ENCODE measurements at places on chromosomes 7 and 10.
A peak's percentile ranks its signal among the peaks of the same experiment; 100 is the strongest.

DNA sequence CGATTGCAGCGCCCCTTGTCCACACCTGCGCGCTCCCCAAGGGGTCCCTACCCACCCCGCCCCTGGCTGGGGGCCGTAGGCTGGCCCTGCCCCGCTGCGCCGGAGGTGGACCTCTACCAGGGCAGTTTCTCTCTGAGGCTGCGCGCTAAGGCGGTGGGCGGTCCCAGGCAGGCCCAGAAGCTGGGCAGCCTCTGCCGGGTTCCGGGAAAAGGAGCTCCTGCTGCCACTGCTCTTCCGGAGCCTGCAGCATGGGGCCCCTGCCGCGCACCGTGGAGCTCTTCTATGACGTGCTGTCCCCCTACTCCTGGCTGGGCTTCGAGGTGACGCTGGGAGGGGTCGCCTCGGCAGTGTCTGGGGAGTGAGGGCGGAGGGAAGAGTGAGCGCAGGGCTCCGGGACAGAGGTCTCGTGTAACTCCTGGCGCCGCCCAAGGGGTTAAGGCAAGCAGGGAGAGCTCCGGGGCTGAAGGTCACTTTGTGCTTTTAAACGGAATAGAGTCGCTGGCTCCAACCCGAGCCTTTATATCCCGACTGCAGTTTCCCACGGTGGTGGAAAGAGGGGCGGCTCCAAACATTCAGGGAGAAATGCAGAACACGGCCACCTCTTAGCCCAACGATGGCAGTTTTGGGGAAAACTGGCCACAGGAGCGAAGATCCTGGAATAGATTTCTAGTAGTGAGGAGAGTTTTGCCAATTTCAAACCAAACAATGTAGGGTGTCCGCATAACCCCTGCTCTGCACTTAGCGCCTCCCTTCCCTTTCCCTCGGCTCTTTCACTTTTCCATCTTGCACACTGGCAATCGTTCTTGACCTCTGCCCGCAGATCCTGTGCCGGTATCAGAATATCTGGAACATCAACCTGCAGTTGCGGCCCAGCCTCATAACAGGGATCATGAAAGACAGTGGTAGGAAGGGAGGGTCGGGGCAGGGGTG, at the start of gene GSTK1:
Gene GSTK1 (plus strand): TSS at position 176 of the 930 bp plus-strand sequence. CDS start 73 bp downstream, at position 249.
- DNase-seq: peak; percentile 78

GRCh38 chr10:17335065-17335464, 107.0 kb downstream of the VIM start:
- no peak for DNase-seq

DNA sequence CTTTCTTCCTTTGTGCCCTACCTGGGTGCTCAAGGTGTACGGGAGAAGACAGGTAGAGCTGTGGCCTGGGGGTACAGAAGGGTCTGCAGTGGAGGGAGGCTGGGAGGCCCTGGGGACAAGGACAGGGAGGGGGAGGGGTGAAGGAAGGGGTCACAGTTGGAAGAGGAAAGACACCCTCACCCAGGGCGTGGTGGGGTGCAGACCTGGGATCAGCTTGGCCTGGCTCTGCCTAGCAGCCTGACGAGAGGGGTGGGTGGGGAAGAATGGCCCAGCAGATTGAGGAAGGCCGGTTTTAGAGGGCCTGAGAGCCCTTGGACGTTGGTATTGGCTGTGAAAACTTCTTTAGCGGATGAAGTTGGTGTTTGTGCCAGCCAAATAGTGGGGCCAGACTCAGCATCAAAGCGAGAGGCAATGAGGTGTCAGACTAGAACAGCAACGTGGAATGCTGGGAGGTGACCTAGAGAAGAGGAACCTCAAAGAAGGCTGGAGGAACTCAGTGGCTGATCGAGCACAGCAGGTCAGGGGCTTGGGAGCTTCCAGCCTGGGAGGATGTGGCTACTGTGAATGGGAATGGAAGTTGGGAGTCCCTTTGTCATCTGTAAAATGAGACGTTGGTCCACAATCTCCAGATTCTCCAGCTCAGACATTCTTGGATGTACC, 18.1 kb upstream of the TRIM8 start:
- DNase-seq: no peak

DNA sequence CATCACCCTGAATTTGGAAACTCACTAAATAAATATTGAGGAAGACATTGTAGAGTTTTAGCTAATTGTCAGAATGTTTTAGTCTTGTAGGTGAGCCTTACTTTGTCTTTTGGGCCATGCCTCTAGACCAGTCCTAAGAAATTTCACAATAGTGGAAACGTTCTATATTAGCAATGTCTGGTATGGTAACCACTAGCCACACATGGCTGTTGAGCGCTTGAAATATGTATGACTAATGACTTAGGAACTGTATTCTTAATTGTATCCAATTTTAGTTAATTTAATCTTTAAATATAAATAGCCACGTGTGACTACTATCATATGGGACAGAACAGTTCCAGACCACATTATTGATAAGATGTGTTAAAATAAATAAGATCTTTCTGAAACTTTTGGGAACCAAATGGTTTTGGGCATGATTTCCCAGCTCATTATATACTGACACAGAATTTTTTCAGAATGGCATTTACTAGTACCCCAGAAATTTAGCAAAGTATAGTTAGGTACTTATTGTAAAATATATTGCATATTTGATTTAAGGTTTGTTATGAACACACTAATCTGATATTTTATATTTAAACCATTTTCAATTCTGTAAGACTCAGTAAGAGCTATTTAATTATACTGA, 95.0 kb downstream of the VPS50 start:
- DNase-seq: no peak

- DNase-seq: peak; percentile 70
Observed at GRCh38 chr7:105388356-105389087, at the start of gene SRPK2. TSS of gene SRPK2 (minus strand) at chr7:105388921.

DNA sequence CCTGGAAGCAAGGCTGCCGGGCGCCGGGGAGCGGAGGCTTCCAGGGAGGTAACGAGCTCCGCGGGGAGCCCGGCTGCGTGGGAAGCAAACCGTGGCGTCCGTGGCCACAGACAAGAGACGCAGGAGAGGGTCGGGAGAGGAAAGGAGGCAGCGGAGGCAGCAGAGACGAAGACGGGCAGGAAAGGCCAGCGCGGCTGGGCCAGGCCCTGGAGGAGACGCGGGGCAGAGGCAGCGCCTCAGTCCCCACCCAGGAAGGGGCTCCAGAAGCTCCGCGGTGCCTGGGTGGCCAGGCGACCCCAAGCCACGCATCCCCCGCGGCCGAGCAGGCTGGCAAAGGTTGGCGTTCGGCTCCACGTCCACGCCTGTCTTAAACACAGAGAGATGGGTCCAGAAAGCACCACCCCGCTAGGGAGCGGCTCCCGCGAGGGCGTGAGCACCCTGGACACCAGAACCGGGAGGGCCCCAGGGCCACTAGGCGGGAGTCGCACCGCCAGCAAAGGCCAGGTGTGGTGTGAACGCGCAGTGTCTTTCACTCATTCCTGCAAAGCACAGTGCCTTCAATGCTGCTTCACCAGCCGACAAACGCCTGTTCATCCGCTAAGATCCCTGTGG, 97.3 kb downstream of the PTPRN2 start:
- no peak for DNase-seq

DNA sequence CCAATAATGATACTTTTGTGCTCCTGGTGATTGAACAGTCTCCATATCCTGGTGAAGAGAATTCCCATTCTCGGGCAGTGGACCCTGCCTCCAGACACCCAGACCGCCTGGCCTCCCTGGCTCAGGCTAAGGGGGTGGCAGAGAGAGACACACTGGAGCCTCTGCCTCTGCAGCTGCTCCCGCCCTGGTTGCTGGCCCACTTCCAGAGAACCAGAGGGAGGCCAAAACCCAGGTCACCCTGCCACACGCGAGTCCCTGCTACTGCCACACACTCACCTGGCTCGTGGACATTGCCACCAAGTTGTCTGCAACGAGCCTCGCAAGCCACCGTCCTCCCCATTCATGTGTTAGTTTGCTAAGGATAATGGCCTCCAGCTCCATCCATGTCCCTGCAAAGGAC, 221.8 kb downstream of the HPSE2 start:
- no peak for DNase-seq

- DNase-seq: no peak
Observed at GRCh38 chr7:89623018-89623672, 531.1 kb upstream of the STEAP1 start.

- DNase-seq: no peak
Observed at GRCh38 chr10:7659560-7659959, 7.2 kb downstream of the ITIH5 start.

GRCh38 chr10:105800641-105801040, 1159.6 kb downstream of the SORCS3 start:
- no peak for DNase-seq

DNA sequence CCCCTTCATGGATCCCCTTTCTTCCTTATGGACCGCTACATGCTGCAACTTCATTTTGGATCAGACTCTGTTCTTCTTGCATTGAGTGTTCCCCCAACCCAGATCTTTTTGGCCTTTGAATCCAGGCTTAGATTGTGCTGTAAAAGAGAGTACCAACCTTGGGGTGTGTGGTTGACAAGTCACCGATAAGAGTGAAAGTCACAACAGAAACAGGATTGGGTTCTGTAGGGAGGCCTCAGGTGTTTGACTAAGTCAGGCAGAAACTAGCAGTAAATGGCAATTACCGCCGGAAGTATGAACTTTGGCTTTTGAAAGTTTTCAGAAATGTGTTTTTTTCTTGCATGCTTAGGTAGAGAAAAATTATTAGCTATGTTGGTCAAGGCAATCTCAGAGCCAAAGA, 89.3 kb downstream of the TMEM106B start:
- DNase-seq: no peak

GRCh38 chr7:106569500-106569929, 91.4 kb downstream of the CCDC71L start:
- no peak for DNase-seq

DNA sequence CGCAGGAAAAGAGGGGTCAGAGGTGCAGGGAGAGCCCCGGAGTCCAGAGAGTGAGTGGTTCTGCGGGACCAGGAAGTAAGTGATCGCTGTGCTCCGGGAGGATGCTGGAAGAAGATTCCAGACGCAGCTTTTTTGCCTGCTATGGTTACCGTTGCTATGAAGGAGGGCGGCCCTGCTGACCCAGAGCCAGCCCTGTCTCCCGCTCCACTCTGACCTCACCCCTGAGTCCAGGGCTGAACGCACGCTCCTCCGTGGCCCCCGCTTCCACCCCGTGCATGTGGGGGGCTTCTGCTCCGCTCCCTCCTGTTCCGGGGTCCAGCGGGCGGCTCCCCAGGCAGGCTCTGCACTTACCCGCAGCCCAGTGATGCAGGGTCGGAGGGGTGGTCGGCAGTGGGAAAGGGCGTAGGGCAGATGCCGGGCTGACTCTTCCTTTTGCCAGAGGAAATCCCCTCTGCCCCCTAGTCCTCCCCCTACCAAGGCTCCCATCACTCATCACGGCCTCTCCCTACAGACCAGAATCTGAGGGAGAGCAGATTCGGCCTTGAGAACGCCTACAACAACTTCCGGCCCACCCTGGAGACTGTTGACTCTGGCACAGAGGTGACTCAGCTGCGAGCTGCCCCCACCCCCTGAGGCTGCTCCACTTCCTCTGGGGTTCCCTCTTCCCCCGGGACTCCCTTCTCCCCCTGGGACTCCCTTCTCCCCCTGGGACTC, 2.7 kb upstream of the MUC17 start:
- peak; percentile 57 for DNase-seq

DNA sequence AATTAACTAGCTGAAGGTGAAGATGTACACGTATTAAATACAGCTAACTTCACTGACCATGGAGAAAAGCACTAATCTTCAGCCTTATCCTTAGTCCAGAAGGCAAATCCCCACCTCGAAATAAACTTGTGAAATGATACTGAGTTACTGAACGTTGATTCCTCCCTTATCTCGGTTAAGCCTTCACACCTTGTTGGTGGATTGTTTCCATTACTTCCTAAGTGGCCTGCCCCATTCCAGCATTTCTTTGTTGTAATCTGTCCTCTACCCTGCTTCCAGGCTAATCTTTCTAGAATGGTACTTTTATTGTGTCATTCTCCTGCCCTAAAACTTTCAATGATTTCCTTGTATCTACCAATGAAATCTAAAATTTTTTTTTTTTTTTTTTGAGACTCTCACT, 68.6 kb downstream of the BUB3 start:
- no peak for DNase-seq

GRCh38 chr10:12194752-12195271, 879 bp downstream of the NUDT5 start:
- DNase-seq: no peak

DNA sequence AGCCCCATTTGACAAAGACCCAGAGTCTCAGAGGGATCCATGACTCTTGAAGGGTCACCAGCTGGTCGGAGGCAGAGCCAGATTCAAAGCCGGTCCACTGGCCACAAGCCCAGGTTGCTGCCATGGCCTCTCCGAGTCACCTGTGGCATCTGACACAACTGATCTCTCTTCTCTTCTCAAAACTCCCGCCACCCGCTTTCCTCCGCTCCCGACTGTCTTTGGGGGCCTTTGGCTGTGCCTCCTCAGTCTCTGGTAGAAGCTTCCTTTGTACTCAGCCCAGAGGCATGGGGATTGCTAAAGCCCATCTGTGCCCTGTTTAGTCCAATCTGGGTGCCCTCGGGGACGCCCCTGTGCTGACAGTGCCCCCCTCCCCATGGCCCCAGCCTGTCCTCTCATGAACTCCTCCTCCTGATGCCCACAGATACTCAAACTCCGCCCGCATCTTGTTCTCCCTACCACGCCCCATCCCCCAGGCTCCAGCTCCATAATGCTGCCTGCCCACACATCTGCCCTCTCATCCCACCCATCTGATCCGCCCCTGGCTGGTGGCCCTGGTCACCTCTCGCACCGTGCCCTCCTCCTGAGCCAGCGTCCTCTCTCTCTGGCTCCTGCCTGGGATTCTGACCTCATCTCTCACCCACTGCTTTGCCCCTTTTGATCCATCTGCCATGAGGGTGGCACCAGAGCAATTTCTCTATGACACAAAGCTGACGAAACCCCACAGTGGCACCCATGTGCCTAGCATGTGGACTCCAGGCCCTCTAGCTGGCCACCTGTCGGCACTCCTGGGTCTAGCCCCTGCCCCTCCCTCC, 150.6 kb downstream of the SLIT1 start:
- DNase-seq: no peak
